ENCODE measurements at places on chromosomes 6 and 20.

- DNase-seq, result no peak
These were observed 35.6 kb upstream of the PNRC1 start for GRCh38 chr6:89045011-89045387.

- peak; percentile 75 for DNase-seq
These were observed 108.2 kb upstream of the GMDS start for GRCh38 chr6:2353412-2354137.

GRCh38 chr20:57167971-57168701, 98.3 kb downstream of the BMP7 start:
- DNase-seq, result no peak

GRCh38 chr6:34103321-34103720, 42.6 kb downstream of the GRM4 start:
- DNase-seq, result no peak

DNA sequence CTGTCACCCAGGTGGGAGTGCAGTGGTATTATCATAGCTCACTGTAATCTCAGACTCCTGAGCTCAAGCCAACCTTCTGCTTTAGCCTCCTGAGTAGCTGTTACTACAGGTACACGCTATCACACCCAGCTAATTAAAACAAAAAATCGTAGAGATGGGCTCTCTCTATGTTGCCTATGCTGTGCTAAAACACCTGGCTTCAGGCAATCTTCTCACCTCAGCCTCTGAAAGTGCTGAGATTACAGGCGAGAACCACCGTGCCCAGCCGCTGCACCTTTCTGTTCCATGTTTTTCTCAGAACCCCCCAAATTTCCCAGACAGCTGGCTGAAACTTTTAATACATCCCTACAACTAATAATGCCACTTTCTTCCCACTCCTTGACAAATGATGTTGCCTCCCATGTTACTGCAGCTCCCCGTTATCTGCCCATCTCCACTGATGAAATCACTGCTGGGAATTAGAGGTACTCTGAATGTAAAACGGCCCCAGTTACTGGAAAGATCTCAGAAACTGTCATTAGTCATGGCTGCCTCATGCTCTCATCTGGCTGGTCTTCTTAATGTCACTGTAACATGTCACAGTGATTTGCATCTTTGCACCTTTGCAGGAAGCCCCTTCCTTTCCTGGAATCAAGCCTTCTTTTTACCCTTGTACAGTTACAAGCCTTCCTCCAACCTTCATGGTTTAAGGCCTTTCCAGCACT, 697.5 kb downstream of the PRKN start:
- no peak for DNase-seq

DNA sequence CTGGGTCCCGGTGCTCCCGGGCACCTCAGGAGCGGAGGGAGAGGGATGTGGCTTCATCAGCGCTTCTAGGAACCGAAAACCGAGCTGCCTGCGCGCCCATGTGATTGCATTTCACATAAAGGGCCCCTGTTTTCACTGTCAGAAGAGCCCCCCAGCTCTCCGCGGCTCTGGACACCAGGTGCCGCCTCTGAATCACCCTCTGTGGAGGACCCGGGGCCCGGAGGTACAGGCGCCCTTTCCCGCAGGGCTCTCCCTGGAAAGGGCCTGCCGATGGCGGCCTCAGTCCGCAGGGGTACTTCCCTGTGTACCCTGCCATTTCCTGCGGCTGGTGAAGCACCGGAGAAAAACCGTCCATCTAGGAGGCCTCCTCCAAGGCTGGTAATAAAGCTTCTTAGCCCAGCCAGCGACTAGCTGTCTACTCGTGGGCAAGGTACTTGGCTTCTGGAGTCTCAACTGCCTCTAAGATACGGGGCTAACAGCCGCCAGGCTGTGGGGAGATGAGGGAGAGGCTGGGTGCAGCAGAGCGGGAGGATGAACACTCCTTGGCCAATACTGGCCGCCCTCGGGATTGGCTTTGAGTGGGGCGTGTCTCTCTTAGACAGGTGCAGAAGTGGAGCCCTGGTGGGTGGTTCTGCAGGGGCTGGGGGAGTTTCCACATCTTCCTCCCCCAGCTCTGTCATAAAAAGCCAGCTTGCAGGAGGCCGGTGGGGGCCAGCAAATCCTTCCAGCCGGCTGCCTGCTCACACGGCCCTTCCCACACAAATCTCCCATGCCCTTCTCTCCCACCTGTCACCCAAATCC, 1.6 kb downstream of the PPP1R16B start:
- no peak for DNase-seq

- DNase-seq, result no peak
These were observed 77.6 kb downstream of the SAMD5 start for GRCh38 chr6:147586044-147586443.

- no peak for DNase-seq
These were observed 189.1 kb upstream of the ZNF217 start for GRCh38 chr20:53782612-53783246.

- DNase-seq, result no peak
These were observed at the start of gene KCNG1 for GRCh38 chr20:51022803-51023616. KCNG1 (minus strand) TSS chr20:51023107; CDS start chr20:51010338, 12,769 bp downstream.

DNA sequence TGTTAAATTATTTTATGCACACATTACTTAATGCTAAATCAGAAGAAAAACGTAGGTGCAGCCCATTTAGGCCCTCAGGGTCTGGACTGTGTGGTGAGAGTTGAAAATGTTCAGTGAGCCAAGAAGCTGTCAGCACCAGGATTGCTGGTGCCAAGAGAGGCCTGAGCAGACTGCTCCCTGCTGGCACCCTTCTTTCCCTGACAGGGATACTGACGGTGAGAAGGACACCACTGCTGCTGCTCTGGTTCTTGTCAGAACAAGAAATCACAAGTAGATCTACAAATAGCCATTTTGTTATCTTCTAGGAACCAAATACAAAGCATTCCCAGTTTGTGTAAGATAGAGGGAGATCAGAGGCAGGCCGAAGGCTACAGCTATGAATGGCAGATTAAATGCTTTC, 48.7 kb upstream of the CRISP1 start:
- DNase-seq, result no peak

DNA sequence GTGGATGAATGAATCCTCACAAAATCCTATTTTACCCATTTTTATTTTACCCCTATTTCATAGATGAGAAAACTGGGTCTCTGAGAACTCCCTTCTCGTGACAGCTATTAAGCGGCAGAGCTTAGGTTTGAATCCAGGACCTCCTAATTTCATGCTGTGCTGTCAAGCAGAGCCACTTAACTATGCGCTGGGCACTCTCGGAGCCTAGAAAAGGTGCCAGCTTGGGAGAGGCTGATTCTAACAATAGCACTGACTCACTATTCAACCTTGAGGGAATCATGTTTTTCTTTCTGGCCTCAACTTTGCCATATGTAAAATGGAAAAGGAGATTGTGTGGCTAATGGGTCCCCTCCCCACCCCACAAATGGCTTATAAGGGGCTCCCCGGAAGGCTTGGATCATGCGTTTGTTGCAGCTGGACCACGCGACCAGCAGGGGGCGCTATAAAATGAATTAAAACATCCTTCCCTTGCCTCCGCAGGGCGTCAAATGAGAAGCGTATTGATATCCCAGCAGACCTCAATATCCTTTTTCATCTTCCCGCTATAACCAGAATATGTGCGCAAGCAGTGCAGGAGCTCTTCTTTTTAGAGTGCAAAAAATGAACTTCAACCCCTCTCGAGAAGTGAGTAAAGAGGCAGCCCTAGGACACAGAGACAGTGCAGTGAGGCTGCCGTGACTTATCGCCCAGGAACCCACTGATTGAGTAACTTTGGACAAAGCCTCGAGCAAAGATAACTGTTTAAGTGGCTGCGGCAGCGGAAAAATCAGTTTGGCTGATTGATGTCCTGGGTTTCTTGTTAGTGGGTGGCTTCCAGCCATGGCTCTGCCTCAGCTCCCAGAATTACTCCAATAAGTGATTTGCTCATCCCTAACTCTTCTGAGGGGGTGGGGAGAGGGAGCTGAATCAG, 12.8 kb upstream of the PDYN start:
- peak; percentile 1 for DNase-seq

DNA sequence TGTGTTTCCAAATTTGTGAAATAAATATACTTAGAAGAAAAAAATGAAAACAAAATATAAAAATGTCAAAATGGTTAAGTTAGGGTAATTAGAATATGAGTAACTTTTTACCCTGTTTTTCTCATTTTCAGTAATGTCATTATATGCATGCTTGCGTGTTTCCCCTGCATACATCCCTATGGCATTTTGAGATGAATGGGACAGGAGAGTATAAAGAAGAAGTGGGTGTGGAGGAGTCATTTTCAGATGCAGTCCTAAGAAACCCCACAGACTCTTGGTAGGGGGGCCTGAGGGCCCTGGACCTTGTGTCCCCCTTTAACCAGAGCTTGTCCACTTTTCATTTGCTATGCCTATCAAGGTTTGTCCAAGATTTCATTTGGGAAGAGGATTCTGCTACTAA, 77.2 kb downstream of the FOXO3 start:
- DNase-seq, result no peak
